Endothelial cell of umbilical vein (primary cell): ENCODE measurements at places on chromosomes 12 and 14. TPM values are rescaled to one million over a fixed set of nuclear protein-coding genes. Genes with fewer than 3 reads are reported as not detected.
A peak's percentile ranks its signal among the peaks of the same experiment; 100 is the strongest.

The TAS2R50 gene
- 0.12 TPM in 1 of 2 replicates, not detected in the other for polyA plus RNA-seq

GRCh38 chr12:109927622-109928021 lies 27.5 kb downstream of the TCHP start:
- no peaks in the 10 kb centered on the region for H3K4me1 ChIP-seq
- no peak overlapping the region for H3K4me3 ChIP-seq
- peak; percentile 47 for DNase-seq
- no peaks in the 10 kb centered on the region for H3K27me3 ChIP-seq
- H3K36me3 ChIP-seq: peaks cover 7% of the 10 kb centered on the region

GRCh38 chr14:74859757-74860552 lies 16.0 kb downstream of the PROX2 start:
- no peak overlapping the region for H3K4me3 ChIP-seq
- DNase-seq: no peak
- H3K36me3 ChIP-seq: no peaks in the 10 kb centered on the region
- no peaks in the 10 kb centered on the region for H3K27me3 ChIP-seq

DNA sequence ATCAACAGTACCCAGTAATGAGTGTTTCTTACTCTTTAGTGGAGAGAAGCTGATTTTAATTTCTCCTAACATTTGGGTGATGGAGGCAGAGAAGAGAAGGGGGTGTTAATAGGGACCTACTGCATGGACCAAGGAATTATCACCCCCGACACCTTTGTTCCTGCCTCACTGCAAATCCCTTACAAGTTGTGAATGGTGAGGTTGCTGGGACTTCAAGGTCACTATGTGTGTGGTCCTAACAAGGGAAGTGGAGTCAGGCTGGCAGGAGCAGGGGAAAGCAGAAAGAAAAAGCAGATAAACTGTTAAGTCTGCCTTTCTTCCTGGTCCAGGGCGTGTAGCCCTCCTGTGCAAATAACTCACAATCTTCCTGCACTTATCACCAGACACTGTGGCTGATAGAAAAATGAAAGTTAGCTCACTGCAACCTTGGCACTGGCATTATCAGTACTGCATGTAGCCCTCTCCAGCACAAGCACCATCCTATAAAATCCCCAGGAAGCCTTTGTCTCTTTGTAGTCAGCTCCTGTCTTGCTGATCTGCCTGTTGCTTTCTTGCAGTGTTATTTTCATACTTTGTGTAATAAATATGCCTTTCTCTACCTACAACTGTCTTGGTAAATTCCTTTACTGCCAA lies 112.3 kb upstream of the DNM1L start:
- no peaks in the 10 kb centered on the region for H3K27me3 ChIP-seq
- H3K36me3 ChIP-seq: no peaks in the 10 kb centered on the region
- H3K27ac ChIP-seq: no peak overlapping the region
- peak; percentile 55 for DNase-seq
- H3K4me3 ChIP-seq: no peak overlapping the region

GRCh38 chr14:70130482-70130881 lies 58.3 kb downstream of the SLC8A3 start:
- no peak overlapping the region for H3K4me3 ChIP-seq
- DNase-seq: no peak
- no peak overlapping the region for H3K27ac ChIP-seq
- H3K4me1 ChIP-seq: no peaks in the 10 kb centered on the region
- H3K27me3 ChIP-seq: no peaks in the 10 kb centered on the region
- no peaks in the 10 kb centered on the region for H3K36me3 ChIP-seq

GRCh38 chr14:100780646-100781355 lies 45.1 kb upstream of the MEG3 start:
- H3K27me3 ChIP-seq: no peaks in the 10 kb centered on the region
- no peak overlapping the region for H3K4me3 ChIP-seq
- no peaks in the 10 kb centered on the region for H3K4me1 ChIP-seq
- no peak overlapping the region for H3K27ac ChIP-seq
- H3K36me3 ChIP-seq: no peaks in the 10 kb centered on the region

DNA sequence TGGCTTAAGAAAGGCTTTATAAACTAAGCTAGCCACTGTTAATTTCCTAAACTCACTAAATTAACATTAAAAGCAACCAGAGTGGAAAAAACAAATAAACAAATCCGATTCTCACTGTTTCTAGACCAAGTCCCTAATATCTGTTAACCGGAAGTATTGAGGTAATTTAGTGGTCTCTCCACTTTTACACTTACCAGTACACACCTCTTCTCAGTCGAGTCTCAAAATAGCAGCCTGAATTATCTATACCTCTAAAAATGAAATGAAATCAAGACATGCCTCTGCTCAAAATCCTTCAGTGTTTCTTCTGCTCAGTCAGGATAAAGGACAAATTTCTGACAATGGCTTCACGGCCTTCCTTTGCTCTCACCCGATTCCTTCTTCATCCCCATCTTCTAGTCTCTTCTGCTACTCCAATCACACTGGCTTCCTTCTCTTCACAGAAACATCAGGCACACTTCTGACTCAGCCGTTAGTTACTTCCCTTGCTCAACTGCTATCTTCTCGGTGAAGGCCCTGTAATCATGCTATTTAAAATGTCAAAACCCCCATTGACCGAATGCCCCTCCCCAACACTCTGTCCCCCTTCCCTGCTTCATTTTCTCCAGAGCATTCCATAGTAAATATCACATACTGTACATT lies 161.3 kb downstream of the KITLG start:
- no peaks in the 10 kb centered on the region for H3K4me1 ChIP-seq
- H3K36me3 ChIP-seq: no peaks in the 10 kb centered on the region
- H3K4me3 ChIP-seq: no peak overlapping the region
- no peak for DNase-seq

GRCh38 chr12:106170285-106170684 lies 31.5 kb upstream of the NUAK1 start:
- no peak overlapping the region for H3K4me3 ChIP-seq
- no peaks in the 10 kb centered on the region for H3K36me3 ChIP-seq
- DNase-seq: no peak
